Osteoblast (primary cell): ENCODE measurements at places on chromosomes 11 and 22. TPM values are rescaled to one million over a fixed set of nuclear protein-coding genes. Genes with fewer than 3 reads are reported as not detected.

OR4C5 gene
- not detected in 2 replicates for total RNA-seq

CRYBB2 gene
- total RNA-seq: not detected in 2 replicates

ELMOD1 gene
- total RNA-seq: under 0.01 TPM in 2 replicates

OR2AT4 gene
- total RNA-seq: not detected in 2 replicates

SAA1 gene
- not detected in 2 replicates for total RNA-seq

BLID gene
- total RNA-seq: 18.1 and 20.0 TPM in 2 replicates

POU2AF1 gene
- total RNA-seq: not detected in 2 replicates

FGF4 gene
- total RNA-seq: not detected in 2 replicates

KRTAP5-1 gene
- total RNA-seq: not detected in 2 replicates

SHANK2 gene
- total RNA-seq: 2.5 and 3.5 TPM in 2 replicates

HDHD5 gene
- 25.6 and 31.8 TPM in 2 replicates for total RNA-seq

MB gene
- 0.36 TPM in 1 of 2 replicates, not detected in the other for total RNA-seq

MN1 gene
- 4.7 and 6.2 TPM in 2 replicates for total RNA-seq

OR51B2 gene
- total RNA-seq: not detected in 2 replicates

TRIM49 gene
- total RNA-seq: not detected in 2 replicates

PSMA1 gene
- 107 and 125 TPM in 2 replicates for total RNA-seq

PIK3IP1 gene
- total RNA-seq: 31.5 and 40.1 TPM in 2 replicates

RAB38 gene
- total RNA-seq: 0.59 and 1.1 TPM in 2 replicates

APOBEC3B gene
- 0.36 and 0.59 TPM in 2 replicates for total RNA-seq

BRSK2 gene
- 0.36 TPM in 1 of 2 replicates, not detected in the other for total RNA-seq

MYEOV gene
- 0.88 and 1.4 TPM in 2 replicates for total RNA-seq

E2F8 gene
- 0.29 and 0.36 TPM in 2 replicates for total RNA-seq

HTR3B gene
- total RNA-seq: not detected in 2 replicates

PIWIL4 gene
- total RNA-seq: 1.8 and 2.1 TPM in 2 replicates

MIOX gene
- under 0.01 TPM in 1 of 2 replicates, not detected in the other for total RNA-seq

CDCA5 gene
- total RNA-seq: 2.1 and 3.3 TPM in 2 replicates

MMP7 gene
- total RNA-seq: under 0.01 TPM in 1 of 2 replicates, not detected in the other

DDIAS gene
- 1.5 and 1.8 TPM in 2 replicates for total RNA-seq

SERHL2 gene
- 2.9 TPM in 2 replicates for total RNA-seq

ALG12 gene
- total RNA-seq: 18.8 and 20.0 TPM in 2 replicates

SLC17A6 gene
- total RNA-seq: not detected in 2 replicates

SPI1 gene
- total RNA-seq: not detected in 2 replicates

OR8D4 gene
- total RNA-seq: under 0.01 TPM in 2 replicates

ALDH3B1 gene
- total RNA-seq: 59.5 and 63.0 TPM in 2 replicates

DGAT2 gene
- total RNA-seq: 2.9 and 3.6 TPM in 2 replicates

TAF1D gene
- 119 and 126 TPM in 2 replicates for total RNA-seq

F2 gene
- total RNA-seq: not detected in 2 replicates

IGLL5 gene
- not detected in 2 replicates for total RNA-seq

OR6A2 gene
- total RNA-seq: 0.36 and 0.59 TPM in 2 replicates

NRXN2 gene
- total RNA-seq: 62.5 and 90.1 TPM in 2 replicates

ADAMTS8 gene
- total RNA-seq: under 0.01 TPM in 1 of 2 replicates, not detected in the other

APOA4 gene
- total RNA-seq: not detected in 2 replicates

PDE3B gene
- total RNA-seq: under 0.01 and 0.36 TPM in 2 replicates

RASD2 gene
- under 0.01 and 0.29 TPM in 2 replicates for total RNA-seq
